Activated CD4-positive, alpha-beta T cell treated with anti-CD3 and anti-CD28 coated beads, Interleukin-10, Interleukin-2, amounts not matched to agents 100 ng/mL and 50 ng/mL, durations not matched to agents 16 hours and 8 hours (primary cell): ENCODE measurements at places on chromosomes 5 and 9.

DNA sequence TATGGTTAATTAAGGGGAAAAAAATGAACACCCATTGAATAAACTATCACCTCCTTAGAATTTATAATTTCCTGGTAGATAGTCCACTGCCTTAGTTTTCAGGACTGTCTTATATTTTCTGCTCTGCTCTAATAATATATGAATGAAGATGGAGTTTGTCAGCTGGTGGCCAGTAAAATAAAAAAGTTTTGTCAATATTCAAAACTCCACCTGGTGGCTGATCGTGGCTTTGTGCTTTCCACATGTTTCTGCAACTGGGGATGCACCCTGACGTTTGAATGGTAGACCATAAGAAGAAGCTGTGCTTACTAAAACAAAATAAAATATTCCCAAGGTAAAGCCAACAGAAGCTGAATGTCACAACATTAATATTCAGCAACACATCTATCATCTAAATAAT is 286.6 kb upstream of the IZUMO3 start:
- DNase-seq, result no peak

DNA sequence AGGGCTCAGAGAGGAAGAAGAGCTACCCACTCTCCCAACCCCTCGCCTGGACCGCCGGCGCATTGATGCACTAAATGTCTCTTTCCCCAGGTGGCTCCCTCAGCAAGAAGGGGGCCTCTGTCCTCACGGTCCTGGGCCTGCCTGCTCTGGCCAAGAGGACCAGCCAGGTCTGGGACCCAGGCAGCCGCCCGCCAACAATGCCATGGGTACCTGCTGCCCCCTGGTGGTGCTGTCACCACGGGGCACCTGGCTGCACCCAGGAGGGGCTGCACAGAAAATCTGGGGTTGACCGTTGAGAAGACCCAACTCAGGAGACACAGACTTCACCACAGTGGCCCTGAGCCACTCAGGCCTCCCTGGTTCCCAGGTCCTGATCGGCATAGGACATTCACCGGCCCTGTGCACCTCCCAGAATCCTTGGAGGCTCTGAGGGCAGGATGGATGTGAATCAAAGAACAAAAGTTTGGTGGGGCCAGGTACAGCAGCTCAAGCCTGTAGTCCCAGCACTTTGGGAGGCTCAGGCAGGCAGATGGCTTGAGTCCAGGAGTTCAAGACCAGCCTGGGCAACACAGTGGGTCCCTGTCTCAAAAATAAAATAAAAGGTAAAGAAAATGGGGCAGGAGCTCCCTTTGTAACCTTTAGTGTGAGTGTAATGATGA is 2.4 kb upstream of the VAV2 start:
- DNase-seq, result peak; percentile 82

DNA sequence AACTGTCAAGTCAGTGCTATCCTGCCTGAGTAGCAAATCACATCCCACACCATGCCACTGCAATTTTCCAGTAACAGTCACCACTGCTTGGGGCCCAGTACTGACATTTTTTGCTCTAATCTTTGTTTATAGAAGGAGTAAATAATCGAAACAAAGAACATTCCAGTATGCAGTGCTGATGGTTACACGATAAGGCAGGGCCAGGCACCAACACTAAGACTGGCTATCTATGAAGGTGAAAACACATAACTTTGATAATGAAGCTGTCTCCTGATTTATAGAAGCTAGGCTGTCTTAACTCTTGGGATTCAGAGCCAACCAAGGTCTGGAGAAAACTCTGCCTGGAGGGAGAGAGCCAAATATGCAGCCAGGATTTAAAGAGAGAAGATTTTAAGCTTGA is 365.3 kb downstream of the BNC2 start:
- no peak for DNase-seq

DNA sequence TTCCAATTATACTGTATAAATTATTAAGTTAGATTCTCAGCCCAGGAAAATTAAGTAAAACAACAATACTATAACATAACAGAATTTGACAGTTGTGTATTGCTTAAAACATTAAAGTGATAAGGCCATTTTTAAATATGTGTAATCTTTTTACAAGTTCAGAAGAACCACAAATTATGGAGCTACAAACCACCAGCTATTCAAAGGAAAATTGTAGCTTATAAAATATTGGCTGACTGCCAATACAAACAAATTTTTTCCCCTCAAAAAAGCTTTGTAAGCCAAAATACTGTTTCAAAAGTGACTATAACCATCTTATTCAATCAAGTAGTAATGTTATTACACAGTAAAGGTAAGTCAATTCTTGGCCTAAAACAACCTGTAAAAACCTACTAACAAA is 21.9 kb downstream of the STRBP start:
- no peak for DNase-seq

DNA sequence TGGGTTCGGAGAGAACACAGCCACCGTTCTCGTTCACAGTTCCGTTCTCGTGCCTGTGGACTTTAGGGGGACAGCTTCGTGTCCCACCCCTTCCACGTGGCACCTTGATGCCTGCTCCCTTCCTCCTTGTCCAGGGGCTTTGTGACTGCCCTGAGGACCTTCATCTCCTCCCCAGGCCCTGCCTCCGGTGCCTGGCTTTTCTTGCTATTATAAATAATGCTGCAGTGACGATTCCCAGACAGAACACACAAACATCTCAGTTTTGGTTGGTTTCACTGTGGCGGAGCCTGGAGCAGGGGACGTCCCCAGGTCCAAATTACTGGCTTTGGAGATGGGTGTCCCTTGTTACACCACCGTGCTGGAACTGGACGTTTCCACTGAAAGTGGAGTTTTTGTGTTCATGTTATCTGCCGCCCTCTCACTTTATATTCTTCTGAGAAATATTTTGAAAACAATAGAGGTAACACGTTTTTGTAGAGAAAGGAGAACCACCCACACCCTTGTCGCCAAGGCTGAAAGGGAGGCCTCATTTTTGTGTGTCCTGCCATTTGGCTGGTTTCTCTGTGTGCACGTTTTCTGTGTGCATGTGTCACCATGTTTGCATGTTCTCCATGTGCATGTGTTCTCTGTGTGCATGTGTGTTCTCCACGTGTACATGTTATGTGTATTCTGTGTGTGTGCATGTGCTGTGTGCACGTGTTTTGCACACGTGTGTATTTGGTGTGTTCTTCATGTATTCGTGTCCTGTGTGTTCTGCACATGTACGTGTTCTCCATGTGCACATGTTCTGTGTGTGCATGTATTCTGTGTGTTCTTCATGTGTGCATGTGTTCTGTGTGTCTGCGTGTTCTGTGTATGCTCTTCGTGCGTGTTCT is 24.2 kb downstream of the WNK2 start:
- DNase-seq, result no peak

GRCh38 chr9:113808391-113809358 is 67.4 kb upstream of the ZNF618 start:
- DNase-seq, result no peak

GRCh38 chr9:84471816-84472215 is 131.3 kb upstream of the SLC28A3 start:
- DNase-seq, result no peak

DNA sequence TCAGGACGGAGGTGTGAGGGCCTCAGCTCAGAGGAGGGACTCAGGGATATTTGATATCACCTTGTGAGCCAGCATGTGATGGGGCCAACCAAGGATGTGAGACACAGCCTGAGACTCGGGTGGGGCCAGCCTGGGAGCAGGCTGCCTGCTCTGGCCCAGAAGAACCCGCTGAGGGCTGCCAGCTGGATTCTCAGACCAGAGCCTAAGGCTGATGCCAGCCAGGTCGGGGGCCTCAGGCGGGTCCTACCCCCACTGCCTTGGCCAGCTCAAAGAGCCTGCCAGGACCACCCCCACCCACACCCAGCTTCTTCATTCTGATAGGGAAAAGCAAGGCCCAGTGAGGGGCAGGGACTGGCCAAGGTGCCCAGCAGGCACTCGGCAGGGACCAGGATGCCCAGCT is 20.3 kb upstream of the DUSP1 start:
- DNase-seq, result no peak

GRCh38 chr5:87770601-87771121 is 357.9 kb upstream of the CCNH start:
- DNase-seq, result no peak
